ENCODE measurements at places on chromosomes 4 and X. TPM values are rescaled to one million over a fixed set of nuclear protein-coding genes. Genes with fewer than 3 reads are reported as not detected.

CCDC160 gene
- not detected for total RNA-seq

GSX2 gene
- total RNA-seq = not detected

PLS3 gene
- total RNA-seq = 974 TPM

CXorf51A gene
- total RNA-seq = not detected

FDCSP gene
- total RNA-seq = not detected

SFRP2 gene
- total RNA-seq = not detected

FAM47A gene
- total RNA-seq = not detected

SSX2B gene
- total RNA-seq = not detected

USP53 gene
- total RNA-seq = 53.0 TPM

ZCCHC12 gene
- total RNA-seq = not detected

SH3RF1 gene
- 35.0 TPM for total RNA-seq
